ENCODE measurements at places on chromosomes 3 and 15.

- no peak for DNase-seq
Observed at GRCh38 chr15:52800828-52801747, 11.0 kb upstream of the ONECUT1 start.

- no peak for DNase-seq
Observed at GRCh38 chr3:178859386-178859785, 212.2 kb downstream of the ZMAT3 start.

DNA sequence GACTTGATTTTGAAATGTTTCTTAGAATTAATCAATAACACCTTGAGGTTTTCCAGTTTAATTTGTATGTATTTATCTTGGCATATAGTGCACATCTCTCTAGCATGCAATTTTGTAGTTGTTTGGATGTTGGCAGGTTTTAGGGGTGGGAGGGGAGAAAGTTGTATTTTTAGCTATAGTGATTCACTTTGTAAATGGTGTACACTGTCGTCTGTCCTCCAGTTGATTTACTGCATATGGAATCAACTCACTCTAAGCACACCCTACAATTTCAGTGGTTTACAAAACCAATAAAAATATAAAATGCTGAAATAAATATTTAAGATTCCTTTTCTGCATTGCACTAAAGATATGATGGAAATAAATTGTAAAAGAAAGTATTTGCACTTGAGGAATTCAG lies 199.1 kb downstream of the CDIN1 start:
- no peak for DNase-seq

DNA sequence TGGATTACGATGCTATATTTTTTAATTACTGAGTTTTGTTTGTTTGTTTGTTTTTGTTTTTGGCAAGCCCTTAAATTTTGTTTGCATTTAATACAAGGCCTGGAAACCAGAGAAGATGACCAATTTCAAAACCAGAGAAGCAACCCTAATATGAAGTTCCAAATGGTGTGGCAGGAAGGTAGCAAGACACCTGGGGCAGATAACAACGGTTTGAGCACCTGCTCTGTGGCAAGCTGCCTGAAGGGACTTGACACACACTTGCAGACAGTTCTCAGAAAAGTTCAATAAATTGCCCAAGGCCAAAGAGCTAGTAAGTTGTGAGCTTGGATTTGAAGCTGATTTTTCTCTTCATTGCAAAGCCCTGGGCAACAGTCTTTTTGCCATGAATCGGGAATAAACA lies 151.2 kb upstream of the UBE2E1 start:
- DNase-seq, result no peak

- DNase-seq, result no peak
Observed at GRCh38 chr3:53194210-53195065, 33.4 kb downstream of the PRKCD start.

GRCh38 chr15:40906991-40907802 lies 12.9 kb downstream of the VPS18 start:
- DNase-seq, result no peak

DNA sequence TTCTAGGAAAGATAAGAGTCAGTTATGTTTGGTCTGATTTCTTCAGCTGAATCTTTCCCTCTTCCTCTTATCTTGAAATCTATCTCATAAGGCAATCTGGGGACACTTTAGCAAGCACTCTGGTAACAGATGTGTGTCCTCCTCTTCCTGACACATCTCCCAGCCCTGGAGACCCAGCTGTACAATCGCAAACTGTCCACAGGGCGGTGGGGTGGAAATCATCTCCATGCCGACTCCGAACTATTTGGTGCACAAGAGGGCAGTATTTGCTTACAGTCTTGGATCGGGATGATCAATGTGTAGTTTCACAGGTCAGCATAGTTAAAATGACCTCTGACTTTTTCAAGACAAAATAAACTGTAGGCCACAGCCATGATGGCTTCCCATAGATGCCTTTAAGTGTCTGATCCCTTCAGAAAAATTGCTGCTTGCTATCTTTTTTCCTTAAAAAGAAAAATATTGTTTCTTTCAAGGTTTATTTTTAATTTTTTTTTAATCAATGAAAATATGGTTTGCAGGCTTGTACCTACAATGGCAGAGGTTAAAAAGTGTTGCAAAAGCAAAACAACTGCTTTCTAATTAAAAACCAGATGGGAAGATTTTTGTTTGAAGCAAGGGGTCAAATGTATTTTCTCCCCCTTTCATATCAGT lies 17.7 kb downstream of the EEFSEC start:
- DNase-seq, result no peak

DNA sequence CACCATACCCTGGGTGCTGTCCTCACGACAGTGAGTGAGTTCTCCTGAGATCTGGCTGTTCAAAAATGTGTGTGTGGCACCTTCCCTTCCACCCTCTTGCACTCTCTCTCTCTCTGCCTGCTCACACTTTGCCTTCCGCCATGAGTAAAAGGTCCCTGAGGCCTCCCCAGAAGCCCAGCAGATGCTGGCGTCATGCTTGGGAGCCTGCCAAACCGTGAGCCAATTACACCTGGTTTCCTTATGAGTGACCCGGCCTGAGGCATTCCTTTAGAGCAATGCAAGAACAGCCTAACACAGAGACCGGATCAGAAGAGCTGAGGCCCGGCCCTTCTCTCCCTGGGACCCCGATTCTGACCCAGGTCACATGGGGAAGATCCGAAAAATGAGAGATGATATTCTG lies 15.4 kb downstream of the TMEM44 start:
- DNase-seq, result no peak

DNA sequence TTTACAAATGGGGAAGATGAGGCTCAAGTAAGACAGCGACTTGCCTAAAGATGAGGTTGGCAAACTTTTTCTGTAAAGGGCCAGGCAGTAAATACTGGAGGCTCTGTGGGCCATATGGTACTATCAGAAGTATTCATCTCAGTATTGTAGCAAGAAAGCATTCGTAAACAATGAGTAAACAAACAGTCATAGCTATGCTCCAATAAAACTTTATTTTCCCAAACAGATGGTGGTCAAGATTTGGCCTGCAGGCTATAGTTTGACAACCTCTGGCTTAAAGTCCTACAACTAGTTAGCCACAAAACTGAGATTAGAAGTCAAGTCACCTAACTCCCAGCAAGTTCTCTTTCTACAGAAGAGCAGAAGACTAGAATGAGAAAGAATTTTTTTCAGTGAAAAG lies 177.0 kb upstream of the NECTIN3 start:
- DNase-seq, result no peak

DNA sequence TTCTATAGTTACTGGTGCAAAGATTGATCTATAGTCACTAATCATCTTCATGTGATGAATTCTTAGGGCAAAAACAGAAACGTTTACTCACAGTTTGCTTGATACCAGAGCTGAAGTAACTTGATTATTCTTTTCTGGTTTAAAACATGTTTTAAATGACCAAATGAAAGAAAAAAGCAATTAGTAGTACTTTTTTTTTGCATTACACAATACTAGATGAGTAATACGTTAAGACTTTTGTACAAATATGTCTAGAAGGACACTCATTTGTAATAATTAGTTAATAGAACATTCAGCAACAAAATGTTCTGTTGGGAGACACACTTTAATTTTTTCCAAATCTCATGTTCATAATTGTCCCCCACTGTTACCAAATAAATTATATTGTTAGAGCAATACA lies 523.2 kb downstream of the SOX2 start:
- no peak for DNase-seq

DNA sequence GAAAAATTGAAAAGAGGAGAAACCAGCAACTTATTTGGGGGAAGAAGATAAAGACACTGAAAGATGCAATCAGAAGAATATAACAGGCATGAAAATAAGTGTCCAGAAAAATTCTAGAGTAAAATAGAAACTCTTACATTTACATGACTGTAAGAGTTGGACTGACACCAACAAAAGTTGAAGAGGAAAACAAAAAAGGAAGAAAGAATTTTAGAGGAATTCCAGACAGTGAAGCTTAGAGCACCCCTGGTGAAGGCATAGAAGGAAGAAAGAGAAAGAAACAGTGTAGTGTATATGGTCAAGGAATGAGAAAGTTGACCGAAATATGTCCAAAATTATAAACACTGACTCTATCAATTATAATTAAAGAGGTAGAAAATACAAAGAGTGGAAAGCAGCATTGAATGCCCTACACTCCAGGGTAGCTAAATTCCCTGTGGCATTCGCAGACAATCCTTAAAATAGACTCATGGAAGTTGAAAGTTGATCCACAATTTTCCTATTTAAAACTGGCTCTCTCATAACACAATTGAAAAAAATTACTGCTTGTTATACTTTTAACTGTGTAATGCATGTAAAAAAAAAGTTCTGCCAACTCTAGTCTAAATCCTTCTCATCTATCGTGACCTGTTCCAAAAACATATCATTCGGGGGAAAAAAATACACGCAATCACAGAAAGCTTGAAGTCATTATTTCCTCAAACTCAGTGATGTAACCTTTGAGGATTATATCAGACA lies 102.6 kb upstream of the ABI3BP start:
- no peak for DNase-seq

- no peak for DNase-seq
Observed at GRCh38 chr3:120025520-120025919, 68.7 kb downstream of the GSK3B start.

DNA sequence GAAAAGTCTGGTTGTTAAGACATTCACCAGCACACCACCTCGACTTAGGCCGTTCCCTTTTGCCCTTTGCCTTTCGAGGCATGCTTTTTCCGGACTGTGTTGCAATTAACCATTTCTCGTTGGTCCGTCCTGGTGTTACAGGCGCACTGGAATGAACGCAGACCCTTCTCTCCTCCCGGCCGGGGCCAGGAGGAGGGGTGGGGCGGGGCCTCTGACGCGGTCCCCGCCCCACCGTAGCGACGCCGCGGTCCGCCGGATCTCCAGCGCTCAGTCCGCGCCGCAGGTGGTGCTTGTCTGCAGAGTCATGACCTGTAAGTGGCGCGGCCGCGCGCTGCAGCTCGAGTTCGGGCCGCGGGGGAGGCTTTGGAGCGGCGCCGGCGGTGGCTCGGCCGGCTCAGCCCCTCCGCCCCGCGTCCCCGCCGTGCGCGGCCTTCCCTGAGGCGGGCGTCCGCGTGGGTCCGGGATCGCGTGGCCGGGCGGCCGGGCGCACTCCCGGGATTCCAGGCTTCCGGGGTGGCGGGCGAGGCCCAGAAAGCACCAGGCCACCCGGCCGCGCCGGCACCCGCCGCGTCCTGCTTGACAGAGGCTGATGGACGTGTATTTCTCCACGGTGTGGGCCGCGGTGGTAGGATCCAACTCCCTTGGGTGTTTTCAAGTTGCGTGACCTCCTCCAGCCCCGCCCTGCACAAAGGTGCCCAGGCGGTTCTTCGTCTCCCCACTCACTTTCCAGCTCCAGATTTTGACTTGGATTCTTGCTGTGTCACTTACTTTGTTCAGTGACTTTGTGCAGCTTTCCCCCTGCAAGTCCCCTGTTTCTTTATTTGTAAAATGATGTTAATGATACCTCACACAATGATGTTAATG lies at the start of gene NIT2:
NIT2 (plus strand) TSS at position 270 of the 864 bp plus-strand sequence; CDS start at position 305, 35 bp downstream.
- DNase-seq, result peak; percentile 76
